Lung microvascular endothelial cell (primary cell): ENCODE measurements at places on chromosomes 12 and 14. TPM values are rescaled to one million over a fixed set of nuclear protein-coding genes. Genes with fewer than 3 reads are reported as not detected.

DNA sequence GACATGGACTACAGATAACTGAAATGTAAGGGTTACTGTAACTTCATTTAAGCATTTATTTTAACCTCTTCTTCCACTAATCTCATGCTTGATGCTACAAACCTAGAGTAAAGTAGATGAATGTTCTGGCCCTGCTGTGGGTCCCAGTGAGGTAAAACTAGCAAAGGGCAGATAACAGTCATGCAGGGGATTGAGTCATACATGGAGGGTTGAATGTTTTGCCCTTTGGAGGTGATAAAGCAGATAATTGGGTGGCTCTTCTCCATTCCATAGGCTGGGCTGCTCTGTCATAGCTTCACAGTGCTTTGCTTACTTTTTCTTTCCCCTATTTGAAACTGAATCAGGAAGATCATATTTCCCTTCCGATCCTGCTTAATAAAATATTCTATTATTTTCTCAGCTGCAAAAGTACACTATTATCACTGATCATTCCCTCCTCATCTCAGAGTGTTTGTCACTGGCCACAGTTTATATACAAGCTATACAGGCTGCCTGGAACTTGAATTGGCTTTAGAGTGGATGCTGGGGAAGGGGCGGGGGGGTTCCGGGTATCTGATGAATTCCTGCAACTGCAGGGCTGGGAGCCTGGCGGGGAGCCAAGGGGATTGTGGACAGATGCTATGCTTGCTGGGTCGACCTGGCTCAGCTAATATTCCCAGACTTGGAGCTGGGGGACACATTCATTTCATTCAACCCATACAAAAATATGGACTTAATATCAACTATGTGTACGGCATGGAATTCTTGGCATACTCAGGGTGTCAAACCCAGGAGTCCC lies 235.1 kb downstream of the NRXN3 start:
- no peak for DNase-seq

GRCh38 chr12:102406033-102406584 lies 74.3 kb downstream of the IGF1 start:
- peak; percentile 61 for DNase-seq

GRCh38 chr14:100537446-100538350 lies 49.5 kb downstream of the BEGAIN start:
- DNase-seq, result no peak

GRCh38 chr12:110071967-110072366 lies 23.6 kb upstream of the C12orf76 start:
- DNase-seq, result no peak

DNA sequence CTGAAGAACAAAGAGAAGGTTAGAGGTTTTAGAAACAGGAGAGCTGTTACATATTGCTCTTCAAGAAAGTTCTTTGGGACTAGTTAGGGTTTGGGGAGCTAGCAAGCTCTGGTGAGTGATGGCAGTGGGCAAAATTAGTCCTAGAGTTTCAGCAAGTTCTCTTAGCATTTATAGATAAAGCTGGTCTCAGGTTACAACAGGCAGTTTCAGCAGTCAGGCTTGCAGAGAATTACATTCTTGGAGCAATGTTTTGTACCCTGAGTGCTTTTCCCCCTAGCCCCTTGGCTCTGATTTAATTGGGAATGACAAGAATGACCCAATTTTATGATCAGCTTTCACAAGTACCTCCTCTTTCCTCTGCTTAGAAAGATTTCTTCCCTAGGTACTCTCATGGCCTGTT lies 21.4 kb upstream of the EID3 start:
- no peak for DNase-seq

- no peak for DNase-seq
These were observed 63.1 kb upstream of the CNOT2 start for GRCh38 chr12:70180130-70180529.

DNA sequence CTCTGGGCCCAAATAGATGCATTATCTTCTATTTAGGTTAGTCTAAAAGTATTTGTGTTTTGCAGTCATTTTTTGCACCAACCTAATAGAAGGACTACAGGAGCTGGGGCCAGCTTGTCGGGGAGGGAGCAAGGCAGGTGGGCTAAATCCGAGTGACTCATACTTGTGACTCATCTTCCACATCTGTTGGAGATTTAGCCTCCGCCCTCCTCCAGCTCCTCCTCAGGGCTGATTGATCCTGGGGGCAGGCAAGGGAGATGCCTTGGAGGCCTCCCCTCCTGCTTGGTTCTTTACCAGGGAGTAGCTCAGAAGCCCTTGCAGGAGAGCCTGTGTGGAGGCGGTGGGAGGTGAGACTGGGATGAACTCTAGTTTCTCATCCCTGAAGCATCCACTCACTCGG lies 27.9 kb downstream of the RHOF start:
- no peak for DNase-seq

MYH6 gene
- total RNA-seq, result not detected in 2 replicates

BRMS1L gene
- total RNA-seq, result 3.7 and 4.0 TPM in 2 replicates

RNU4-1 gene
- total RNA-seq, result under 0.01 TPM in 2 replicates

C12orf50 gene
- not detected in 2 replicates for total RNA-seq
